Activated CD4-positive, alpha-beta T cell treated with anti-CD3 and anti-CD28 coated beads, Interleukin-2, Interleukin-4, amounts not matched to agents 100 ng/mL and 50 ng/mL, durations not matched to agents 16 hours and 8 hours (primary cell): ENCODE measurements at places on chromosomes 16 and 17.

DNA sequence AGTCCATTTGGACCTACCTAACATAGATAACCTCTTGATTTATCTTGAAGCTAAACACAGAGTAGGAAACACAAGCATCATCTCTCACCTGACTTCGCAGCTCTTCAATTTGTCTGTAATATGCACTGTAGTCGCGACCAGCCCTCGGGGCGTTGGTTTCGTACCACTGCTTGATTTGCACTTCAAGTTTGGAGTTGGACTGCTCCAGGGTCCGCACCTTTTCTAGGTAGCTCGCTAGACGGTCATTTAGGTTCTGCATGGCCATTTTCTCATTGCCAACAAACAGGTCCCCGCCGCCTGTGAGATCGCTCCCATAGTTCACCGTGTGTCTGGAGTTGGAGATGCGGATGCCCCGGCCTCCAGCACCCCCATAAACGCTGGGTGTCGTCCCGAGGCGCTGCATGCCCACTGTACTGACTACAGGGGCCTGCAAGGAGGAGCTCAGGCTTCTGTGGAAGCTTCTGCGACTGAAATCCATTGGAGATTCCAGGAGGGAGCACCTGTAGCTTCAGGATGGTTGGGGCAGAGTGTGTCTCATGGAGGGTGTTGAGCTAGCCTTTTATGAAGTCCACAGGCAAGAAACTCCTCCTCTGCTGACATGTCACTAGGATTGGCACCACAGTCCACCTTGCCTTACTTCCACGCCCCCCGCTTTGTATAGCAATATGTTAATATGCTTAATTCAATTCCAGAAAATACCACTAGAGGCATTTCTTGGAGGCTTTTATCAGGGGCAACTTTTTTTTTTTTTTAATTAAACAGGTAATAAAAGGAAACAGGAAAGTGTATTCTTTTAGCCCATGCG is at the start of gene KRT20:
Gene KRT20, minus strand, starts transcription at position 535 of the 805 bp plus-strand sequence. Its CDS starts 57 bp downstream, at position 478.
- DNase-seq: no peak

DNA sequence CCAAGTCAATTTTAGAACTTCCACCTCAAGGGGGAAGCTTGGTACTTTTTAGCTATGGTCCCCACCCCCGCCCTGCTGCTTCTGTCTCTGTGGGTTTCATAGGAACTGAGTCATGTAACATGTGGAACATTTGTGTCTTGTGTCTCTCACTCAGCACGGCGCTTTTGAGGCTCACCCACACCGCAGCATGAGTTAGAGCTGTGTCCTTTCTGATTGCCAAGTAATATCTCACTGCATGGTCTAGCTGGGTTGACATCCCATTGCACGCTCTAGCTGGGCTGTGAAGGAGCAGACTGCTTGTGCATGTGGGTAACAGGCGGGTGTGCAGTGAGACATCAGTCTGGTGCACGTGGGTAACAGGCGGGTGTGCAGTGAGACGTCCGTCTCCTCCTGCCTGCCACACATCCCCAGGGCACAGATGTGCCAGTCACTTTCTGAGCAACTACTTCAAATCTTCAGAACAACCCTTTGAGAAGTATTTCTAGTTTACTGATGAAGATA is 26.4 kb upstream of the SLC7A5 start:
- peak; percentile 98 for DNase-seq

- no peak for DNase-seq
Observed at GRCh38 chr17:10668775-10669174, 11.7 kb upstream of the MYH3 start.

- DNase-seq: no peak
Observed at GRCh38 chr16:85897382-85897781, 1.6 kb upstream of the IRF8 start.

DNA sequence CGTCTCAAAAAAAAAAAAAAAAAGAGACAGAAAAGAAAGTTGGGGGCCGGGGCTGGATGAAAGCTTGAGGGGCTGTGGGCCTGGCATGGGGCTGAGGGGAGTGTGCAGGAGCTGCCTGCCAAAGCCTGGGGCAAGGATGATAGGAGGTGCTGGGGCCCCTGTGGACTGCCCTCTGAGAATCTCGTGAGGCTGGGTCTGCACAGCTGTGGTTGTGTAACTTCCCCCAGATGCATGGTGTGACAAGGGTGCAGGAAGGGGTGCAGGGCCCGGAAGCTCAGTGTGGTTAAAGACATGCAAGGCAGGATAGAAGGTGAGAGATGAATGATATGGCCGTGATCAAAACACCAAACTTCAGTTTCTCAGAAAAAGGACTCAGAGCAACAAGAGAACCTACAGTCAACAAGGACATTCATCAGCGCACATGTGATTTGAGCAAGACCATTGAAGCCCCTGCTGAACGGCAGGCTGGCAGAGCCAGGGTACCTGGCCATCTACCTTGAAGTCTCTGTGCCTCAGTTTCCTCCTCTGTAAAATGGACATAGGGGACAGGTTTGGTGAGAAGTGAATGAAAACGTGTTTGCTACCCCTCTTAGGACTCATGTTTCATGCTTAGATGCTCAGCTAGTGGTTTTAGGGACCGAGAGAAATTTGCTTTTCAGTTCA is 9.6 kb downstream of the IL32 start:
- DNase-seq: peak; percentile 96

DNA sequence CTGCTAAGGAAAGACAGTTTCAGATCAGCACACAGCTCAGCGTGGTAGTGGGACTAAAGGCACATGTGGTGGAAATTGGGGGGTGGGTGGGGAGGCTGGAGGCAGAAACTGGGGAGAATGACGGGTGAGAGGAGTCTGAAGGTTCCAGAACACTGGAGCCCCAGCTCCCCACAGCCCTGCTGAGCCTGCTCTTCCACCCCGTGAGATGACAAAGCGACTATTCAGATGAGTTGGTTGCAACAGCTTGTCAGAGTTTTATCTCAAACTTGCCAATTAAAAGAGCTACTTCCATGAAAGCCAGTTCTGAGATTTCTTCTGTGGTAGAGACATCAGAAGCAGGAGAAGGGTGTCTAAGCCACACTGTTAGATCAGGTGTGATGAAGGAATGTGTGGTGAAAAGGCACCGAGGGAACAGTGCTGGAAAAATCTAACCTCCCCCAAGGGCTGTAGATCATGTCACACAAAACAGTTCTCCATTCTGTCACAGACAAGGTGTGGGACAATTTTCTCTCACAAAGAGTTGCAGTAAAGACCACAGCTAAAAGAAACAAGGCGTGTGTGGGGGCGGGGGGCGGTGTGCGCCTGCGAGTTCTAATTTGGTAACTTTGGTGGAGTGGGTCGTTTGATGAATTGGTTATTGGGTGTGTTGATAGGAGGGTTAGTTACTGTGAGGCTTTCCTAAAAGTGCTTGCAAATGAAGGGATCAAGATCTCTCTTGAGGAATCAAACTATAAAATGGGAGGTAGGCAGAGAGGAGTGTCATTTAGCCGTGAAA is 39.0 kb downstream of the CCDC182 start:
- DNase-seq: no peak

GRCh38 chr17:74619077-74619673 is 4.4 kb downstream of the CD300E start:
- DNase-seq: no peak

DNA sequence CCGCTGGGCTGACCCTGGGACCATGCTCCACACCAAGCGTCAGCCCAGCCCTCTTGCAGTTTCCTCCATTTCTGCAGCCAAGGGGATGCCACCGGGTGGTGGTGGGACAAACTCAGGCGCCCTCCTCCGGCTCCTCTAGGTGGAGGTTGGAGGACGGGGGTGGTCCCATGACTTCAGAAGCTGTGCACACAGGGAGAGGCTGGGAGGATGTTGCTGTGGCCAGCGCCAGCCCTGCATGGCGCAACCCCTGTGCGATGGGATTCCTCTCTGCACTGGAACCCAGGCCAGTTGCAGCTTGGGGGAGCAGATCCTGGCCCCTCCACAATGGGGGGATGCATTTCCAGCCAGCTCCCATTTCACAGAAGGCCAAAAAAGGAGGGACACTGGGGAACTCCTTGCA is 246.5 kb downstream of the C16orf95 start:
- DNase-seq: no peak

GRCh38 chr17:81966343-81967243 is 5.6 kb upstream of the NOTUM start:
- no peak for DNase-seq
